Pancreas (tissue), 10 donors: ENCODE measurements at places on chromosomes 11 and 22.

DNA sequence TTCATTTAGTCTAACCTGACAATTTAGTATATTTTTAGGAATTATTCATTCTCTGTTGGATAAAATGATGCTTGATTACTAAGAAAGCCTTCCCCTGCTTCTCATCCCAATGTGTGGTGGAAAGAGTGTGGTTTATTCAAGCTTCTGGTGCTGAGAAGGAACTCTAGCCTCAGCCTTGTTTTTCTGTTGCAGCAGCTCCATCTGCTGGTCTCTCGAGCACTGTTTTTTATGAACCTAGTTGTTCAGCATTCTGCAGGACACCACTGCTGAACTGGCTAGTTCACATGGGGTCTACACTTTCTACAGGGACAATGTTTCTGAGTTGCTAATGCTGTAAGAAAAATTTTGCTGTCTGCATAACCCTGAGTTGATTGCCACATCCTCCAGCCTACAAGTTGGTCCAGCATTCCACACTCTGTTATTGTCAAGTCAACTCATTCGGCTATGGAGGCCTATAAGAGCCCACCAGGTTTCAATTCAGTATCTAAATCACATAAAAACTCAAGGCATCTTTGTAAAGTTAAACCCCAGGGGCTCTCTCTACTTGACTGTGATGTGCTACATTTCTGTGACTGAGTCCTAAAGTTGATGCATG lies 14.3 kb downstream of the OR2AG2 start:
- peak; percentile 33 for DNase-seq

- DNase-seq = no peak
Measured at GRCh38 chr11:93659841-93660240, 1.6 kb upstream of the CEP295 start.

GRCh38 chr11:1782831-1783724 lies 19.4 kb upstream of the CTSD start:
- DNase-seq = no peak

DNA sequence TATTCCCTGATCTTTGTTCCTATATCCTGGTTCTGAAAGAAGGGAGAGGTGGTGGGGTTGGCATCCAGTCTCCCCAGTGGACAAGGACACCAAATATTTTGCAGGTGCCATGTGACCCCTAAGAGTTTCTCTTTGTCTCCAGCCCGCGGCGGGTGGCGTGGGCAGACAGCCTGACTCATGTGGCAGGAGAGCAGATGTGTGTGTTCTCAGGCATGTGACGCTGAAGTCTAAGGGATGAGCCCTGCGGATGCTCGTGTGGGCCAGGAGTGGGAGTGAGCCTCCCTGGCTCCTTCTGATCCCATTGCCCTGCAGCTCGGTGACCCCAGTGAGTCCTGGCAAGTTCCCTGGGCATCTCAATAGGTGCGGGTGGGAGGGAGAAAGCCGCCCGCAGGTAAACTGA lies 94.8 kb upstream of the TBCEL start:
- DNase-seq = no peak

GRCh38 chr22:45775062-45775461 lies 103.4 kb downstream of the ATXN10 start:
- no peak for DNase-seq

- DNase-seq = no peak
Measured at GRCh38 chr11:11965656-11966353, 42.6 kb downstream of the DKK3 start.

GRCh38 chr11:76336597-76336996 lies 44.3 kb downstream of the THAP12 start:
- DNase-seq = no peak

DNA sequence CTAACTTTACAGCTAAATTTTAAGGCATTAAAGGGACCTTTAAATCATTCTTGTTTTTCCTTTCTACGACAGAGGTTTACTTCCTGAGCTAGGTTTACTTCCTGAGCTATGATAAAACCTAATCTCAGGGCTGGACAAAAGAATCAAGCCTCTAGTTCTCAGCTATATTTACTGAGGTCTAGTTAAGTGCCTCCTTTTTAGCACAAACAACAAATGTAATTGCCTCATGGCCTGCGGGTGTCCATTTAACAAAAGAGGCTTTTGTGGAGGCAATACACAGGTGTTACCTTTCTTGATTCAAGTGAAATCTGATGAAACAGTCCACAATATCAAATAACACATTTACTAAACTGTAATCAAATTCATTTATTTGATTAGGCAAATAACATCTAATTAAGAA lies 67.3 kb downstream of the IMMP1L start:
- no peak for DNase-seq

- no peak for DNase-seq
Measured at GRCh38 chr11:35305670-35306382, 113.5 kb downstream of the SLC1A2 start.

GRCh38 chr11:32118025-32118974 lies 27.4 kb downstream of the RCN1 start:
- no peak for DNase-seq

GRCh38 chr11:60978546-60979380 lies 7.3 kb downstream of the CD6 start:
- no peak for DNase-seq

DNA sequence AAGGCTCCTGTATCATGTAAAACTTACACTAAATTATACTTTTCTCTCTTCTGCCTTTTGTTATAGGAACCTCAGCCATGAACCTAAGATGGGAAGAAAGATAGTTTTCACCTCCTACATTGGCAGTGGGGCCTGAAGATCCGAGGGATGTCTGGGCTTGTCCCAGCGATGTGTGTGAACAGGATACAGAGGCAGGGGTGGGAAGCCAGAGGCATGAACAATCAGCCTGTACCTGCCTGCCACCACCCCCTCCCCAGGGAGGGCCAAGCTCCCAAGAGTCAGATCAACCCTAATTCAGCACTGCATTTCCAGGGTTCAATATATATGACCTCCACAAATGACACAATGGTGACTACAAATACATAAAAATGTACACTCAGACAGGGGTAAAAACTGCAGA lies 9.4 kb downstream of the KIAA0930 start:
- DNase-seq = no peak

- DNase-seq = no peak
Measured at GRCh38 chr11:35723493-35723892, 60.9 kb downstream of the TRIM44 start.

DNA sequence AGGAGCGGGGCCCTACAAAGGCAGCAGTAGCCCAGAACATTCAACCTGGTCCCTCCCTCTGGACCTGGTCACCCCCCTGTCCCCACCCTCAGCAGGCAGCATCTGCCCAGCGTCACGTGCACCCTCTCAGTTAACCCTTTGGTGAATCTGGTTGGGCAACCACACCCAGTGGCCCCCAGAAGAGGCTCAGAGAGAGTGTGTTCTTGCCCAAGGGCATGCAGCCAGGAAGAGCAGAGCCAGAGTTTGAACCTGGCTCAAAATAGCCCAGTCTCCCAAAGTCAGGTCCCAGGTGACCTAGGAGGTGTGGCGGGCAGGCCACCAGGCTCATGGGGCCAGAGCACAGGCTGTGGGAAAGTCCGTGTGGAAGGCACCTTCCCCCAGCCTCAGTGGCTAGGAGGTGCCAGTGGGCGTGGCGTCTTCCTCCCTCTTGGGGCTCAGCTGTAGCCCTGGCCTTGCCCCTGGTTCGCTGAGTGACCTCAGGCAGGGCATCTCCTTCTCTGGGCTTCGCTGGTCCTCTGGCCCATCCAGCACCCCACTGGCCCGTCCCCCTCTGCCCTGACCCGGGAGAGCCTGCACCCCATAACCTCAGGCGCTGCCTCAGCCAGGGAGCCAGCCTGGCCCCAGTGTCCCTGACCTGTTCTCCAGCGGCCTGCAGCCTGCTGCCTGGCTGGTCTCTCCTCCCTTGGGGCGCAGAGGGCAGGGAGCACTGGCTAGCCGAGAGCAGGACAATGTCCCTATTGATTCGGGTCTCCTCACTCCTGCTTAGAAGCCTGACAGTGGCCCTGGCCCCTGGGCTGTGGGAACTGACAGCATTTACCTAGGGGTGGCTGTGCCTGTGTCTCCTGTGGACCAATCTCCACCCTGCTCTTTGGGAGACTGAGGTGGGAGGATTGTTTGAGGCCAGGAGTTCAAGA lies 7.0 kb downstream of the ALDH3B1 start:
- peak; percentile 69 for DNase-seq

DNA sequence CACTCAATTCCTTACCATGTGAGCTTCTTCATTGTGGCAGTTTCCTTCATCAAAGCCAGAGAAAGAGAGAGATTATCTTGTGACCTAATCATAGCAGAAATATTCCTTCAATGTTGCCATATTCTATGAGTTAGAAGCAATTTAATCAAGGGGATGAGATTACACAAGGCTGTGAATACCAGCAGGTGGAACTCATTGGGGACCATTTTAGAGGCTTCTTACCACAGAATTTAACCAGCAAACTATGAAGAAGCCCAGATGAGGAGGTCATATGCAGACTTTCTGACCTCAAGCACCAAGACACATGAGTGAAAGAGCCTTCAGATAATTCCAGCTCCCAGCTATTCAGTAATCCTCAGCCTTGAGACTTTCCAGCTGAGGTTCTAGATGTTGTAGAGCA lies 51.3 kb downstream of the ADM start:
- DNase-seq = no peak

DNA sequence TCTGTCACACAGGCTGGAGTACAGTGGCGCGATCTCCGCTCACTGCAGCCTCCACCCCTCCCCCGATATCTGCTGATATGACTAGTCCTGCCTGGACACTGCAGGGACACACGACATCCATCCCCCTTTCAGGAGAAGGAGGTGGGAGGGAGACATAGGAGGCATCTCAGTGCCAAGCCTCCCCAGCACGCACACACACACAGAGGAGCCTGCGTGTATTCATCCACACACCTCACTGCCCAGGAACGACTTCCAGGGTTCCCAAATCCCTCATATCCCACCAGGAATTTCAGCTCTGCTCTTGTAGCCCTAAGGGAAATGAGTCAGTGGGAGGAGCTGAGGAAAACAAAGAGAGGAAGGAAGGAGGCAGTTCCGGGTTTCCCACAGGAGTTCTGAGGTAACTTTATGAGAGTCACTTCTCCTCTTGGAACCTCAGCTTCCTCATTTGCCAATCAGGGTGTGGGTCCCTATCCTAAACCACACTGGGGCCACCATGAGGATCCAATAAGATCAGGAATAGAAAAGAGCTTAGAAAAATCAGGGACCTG lies 37.2 kb upstream of the ACER3 start:
- DNase-seq = no peak

DNA sequence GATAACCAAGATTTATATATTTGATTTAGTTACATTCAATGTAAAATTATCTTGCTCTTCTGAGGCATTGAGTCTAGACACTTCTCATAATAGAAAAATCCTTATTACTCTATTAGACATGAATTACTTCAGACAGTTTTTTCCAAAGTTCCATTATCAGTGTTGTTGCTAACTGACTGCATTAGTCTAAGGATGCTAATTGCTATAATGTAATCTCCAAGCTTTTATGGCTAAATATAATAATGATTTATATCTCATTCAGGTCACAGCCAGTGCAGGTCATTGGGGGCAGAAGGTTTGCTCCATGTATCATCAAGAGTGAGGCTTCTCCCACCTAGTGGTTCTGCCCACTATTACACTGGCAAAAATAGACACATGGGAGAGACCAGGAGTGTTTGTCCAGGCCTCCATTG lies 377.2 kb upstream of the DDI1 start:
- DNase-seq = no peak

DNA sequence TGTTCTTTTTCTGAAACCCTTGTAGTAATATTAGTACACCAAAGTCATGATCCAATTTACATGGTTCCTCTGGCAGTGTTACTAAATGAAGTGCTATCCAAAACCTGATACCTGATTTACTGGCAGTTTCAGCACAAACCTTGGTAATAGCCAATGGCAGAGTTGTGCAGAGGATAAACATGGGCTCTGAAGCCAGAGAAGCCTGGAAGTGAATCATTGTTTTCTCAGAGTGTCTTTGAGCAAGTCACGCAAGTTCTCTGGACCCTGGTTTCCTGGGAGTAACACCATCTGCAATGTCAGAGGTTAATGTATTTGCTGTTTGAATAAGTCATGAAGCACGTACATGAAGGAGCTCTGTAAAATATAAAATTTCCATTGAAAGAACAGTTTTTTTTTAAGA lies 222.3 kb upstream of the NARS2 start:
- DNase-seq = peak; percentile 76

DNA sequence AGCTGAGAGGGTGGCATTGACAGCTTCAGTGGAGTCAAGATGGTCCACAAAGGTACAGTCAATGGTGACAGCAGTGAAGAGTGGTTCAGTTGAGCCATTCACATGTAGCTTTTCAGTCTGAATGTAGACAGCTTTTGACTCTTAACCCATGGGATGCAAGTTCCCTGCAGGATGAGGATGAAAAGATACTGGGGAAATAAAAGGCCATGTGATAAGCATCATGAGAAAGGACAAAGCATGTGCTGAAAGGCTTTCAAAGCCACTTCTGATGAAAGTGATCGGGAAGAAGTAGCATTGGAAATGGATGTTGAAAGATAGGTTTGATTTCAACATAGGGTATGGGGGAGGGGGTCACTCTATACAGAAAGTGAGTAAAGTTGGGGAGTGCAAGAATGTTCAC lies 182.9 kb downstream of the ETS1 start:
- no peak for DNase-seq

GRCh38 chr11:45676522-45677095 lies 11.2 kb upstream of the CHST1 start:
- DNase-seq = no peak

DNA sequence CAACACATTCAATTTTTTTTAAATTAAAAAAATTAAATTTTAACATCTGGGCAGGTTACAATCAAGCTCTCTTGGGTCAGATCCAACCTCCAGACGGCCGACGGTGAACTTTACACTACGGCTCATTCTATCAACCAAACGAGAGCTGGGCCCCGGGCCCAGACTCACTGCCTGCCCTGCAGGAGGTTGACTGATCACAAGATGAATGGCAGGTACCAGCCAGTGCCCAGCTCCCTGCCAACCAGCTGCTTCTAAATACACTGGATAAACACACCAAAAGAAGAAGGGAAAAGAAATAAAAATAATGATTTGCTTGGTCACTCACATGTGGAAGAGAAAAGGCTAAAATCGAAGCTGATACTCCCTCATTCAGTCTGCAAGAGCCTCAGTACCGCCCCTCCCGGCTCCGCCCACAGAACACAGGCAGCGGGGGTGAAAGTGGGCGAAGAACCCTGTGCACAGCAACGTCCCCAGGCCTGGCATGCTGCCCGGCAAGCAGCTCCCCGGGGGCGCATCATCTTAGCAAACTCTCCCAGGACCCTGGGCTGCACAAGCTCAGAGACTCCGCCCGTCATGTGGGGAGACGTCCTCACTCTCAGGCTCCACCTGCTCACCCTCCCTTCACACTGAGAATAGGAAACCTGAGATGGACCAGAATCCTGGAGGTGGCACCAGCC lies 303.4 kb downstream of the SHANK2 start:
- DNase-seq = peak; percentile 70
